ENCODE measurements at places on chromosomes 16 and 17. TPM values are rescaled to one million over a fixed set of nuclear protein-coding genes. Genes with fewer than 3 reads are reported as not detected.

GRCh38 chr17:43020789-43021740 lies 1.1 kb downstream of the VAT1 start:
- peak; percentile 45 for DNase-seq

DNA sequence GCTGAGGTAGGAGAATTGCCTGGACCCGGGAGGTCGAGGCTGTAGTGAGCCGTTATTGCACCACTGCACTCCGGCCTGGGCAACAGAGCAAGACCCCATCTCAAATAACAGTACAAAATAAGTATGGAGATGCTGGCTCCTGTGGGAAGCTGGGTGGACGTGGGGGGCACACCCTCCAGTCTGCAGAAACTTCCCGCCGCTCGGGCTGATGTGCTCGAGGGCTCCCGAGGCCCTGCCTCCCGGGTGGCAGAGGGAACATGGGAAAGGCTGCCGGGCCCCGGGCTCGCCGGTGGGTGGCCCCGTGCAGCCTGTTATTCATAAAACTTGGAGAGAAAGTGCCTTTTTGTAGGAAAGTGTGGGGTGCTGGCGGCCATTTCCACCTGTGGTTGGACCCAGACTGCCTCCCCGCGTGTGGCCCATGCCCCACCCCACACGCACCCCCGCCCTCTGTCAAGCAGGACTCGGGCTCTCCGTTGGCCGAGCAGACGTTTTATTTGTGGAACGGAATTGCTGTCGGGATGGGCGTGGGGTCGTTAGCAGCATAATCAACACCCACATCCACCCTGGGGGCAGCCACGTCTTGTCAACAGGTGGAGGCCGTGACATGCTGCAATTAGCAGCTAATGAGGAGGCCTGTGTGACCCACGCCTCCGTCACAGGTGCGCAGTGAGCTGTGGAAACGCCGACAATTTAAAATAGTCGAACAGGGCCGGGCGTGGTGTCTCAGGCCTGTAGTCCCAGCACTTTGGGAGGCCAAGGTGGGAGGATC lies 7.4 kb upstream of the CIAO3 start:
- DNase-seq = no peak

GRCh38 chr16:1295465-1295864 lies 14.0 kb upstream of the UBE2I start:
- DNase-seq = no peak

Gene CMTM3
- total RNA-seq = 4.1 TPM

Gene TXNL4B
- total RNA-seq = 7.5 TPM
